ENCODE measurements at places on chromosomes 4 and X.

DNA sequence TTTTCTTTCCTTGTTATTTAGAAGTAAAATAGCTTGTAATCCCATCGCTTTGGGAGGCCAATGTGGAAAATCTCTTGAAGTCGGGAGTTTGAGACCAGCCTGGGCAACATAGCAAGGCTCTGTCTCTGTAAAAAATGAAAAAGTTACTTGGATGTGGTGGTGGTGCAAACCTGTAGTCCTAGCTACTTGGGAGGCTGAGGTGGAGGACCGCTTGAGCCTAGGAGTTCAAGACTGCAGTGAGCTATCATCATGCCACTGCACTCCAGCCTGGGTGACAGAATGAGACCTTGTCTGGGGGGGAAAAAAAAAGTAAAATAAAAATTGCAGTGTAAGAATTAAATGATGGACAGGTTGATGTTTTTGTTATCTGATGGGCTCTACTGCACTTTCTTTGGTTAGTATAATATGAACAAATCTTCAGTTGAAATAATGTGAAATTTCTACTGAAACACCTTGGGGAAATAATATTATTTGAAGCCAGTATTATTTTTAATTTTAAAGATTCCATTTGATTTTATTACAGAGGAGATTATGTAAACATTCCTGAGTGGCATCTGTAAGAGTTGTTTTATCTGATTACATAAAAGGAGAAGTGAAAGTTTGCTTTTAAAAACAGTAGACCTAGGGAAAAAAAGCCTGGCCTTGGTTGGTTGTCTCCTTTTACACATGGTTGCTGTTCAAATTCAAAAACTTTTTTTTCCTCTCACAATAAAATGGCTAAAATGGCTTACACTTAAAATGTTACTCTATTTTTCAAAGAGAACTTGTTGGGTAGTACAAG, 10.5 kb upstream of the NDUFC1 start:
- no peak for DNase-seq

DNA sequence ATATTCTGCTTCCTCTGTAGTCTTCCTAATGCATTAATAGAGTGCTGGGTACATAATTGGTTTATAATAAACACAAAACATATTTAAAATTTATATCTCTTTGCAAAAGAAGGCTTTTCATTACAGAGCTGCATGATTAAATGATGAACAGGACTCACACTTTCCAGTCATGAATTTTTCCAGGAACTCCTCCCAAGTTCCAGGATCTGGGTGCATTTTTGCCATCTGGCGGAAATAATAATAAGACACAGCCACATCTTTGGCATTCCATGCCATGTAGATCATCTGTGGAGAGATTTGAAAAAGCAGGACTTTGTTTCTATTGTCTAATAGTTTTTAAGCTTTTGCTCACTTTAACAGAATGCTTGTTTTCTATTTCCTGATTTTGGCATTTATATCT, 40.2 kb upstream of the SULT1B1 start:
- DNase-seq, result no peak

DNA sequence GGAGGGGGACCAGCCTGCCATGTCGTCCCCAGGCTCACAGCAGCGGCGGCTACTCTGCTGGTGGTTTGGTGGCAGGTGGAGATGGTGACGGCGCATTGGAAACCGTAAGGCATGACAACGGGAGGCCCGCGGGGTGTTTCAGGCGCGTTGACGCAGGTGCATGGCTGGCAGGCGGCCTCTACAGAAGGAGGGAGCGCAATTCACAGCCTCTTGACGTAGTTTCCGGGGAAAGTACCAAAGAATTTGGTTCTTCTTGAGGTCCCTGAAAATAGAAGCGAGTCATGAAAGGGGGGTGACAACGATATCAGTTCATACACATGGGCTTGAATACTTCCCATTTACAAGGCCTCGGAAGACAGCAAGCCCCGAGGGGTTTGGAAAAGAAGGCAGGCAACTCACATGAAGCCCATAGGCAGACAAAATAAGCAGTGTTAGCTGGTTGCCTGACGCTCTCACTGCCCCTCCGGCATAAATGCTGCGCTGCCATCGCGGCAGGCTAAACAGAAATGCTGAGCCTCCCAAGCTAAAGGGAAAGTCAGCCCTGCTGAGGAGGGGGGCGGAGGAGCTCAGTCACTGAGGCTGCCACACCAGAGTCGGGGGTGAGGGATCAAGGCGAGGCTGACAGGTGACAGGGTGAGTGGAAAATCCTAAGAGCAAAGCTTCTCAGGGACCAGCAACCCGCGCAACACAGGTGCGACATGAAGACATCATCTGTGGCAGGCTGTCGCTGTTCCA, 52.3 kb upstream of the PDLIM3 start:
- no peak for DNase-seq

- no peak for DNase-seq
Measured at GRCh38 chr4:5970381-5971077, 47.7 kb downstream of the C4orf50 start.

DNA sequence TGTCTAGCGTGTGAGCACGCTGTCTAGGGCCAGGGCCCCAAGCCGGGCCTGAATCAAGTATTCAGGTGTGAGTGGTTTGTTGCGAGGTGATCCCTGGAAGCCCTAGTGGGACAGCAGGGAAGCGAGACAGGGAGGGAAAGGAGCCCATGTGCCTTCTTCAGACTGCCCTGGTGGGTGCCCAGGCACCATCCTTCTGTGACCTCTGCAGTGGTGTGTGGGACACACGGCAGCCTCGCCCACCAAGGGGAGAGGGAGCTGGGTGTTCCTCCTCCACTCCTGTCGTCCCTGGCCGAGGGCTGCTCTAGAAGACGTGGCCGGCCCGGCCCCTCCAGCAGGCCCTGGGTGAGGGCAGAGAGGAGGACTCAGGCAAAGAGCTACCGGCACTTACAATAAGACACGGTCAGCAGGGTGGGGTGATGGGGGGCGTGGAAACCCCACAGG, 47.4 kb downstream of the HTRA3 start:
- no peak for DNase-seq

- no peak for DNase-seq
Measured at GRCh38 chrX:129769467-129770154, 10.1 kb upstream of the SASH3 start.

- DNase-seq, result peak; percentile 54
Measured at GRCh38 chrX:147912093-147912801, 528 bp downstream of the FMR1 start.

- DNase-seq, result no peak
Measured at GRCh38 chr4:3296651-3297050, 3.8 kb downstream of the RGS12 start.

Data from NCI-H1092 treated with DMSO at 0.1 percent for 48 hours (cell line).